ENCODE measurements at places on chromosomes 6 and 20.

DNA sequence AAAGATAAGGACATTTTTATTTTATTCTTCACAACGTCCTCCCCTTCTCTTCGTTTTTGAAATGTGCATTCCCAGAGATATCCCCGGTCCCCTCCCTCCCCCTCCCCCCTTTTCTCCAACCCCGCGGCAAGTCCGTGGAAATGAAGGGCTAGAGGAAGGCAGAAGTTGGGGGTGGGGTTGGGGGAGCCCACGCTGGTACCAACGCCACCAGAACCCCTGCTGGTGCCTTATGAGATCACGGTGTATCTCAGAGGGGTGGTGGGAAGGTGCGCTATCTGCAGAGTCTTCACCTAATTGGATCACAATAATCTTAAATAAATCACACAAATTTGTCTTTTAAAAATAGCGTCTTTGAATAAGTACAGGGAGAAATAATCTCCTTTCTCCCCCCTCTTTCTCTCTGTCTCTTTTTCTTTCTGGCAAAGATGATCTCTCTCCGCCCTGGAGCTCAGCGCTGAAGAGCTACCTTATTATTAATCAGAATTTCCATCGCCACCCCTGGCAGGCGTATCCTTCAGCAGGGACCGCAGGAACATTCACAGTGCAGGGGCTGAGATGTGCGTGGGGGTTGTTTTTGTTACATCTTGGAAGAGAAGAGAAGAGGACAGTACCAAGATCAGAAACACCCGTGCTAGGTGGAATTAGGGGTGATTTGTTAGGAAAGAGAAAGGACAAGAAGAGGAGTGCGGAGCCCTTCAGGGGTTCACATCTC, 915 bp downstream of the CLVS2 start:
- H3K27me3 ChIP-seq: peaks cover 23% of the 10 kb centered on the region
- no peaks in the 10 kb centered on the region for H3K36me3 ChIP-seq
- no peak overlapping the region for H3K4me3 ChIP-seq
- H3K27ac ChIP-seq: no peak overlapping the region
- H3K4me1 ChIP-seq: no peaks in the 10 kb centered on the region
- no peak for DNase-seq

DNA sequence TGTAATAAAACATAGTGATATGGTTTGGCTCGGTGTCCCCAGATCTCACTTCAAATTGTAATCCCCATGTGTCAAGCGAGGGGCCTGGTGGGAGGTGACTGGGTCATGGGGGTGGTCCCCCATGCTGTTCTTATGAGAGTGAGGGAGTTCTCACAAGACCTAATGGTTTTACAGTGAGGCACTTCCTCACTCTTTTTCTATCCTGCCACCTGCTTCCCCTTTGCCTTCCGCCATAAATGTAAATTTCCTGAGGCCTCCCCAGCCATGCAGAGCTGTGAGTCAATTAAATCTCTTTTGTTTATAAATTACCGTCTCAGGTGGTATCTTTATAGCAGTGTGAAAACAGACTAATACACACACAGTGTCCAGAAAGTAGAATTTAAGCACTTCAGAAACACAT, 78.5 kb downstream of the REPS1 start:
- no peaks in the 10 kb centered on the region for H3K4me1 ChIP-seq
- no peaks in the 10 kb centered on the region for H3K27me3 ChIP-seq
- no peak overlapping the region for H3K27ac ChIP-seq
- peaks cover 17% of the 10 kb centered on the region for H3K36me3 ChIP-seq
- no peak overlapping the region for H3K4me3 ChIP-seq

DNA sequence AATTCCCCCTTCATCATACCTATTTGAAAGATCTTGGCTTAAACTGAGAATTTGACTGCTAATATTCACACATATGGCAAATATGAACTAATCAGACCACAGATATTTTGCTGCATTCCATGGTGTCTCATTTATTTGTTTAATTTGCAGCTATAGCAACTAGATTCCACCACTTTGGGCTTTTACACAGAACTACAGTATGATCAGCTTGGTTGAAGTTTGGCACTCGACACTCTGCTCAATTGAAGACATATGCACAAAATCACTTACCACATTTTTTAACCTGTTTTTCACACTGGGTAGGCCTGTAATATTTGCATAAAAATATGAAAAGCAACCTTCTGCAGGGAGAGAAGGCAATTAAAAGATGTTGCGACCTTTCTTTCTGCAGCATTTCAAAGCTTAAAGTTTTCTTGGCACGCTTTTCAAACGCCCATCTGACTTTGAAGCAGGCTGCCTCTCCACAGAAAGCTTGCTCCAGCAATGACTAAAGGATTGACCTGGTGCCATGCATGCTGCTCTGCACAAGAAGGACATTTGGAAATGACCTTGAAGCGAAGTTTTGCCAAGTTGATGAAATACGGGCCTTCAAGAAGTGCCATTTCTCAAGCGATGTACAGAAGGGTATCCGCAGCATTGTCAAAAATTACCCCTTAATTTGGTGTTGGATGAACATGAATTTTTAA, 126.7 kb downstream of the AIG1 start:
- H3K27ac ChIP-seq: no peak overlapping the region
- DNase-seq: no peak
- no peaks in the 10 kb centered on the region for H3K4me1 ChIP-seq

DNA sequence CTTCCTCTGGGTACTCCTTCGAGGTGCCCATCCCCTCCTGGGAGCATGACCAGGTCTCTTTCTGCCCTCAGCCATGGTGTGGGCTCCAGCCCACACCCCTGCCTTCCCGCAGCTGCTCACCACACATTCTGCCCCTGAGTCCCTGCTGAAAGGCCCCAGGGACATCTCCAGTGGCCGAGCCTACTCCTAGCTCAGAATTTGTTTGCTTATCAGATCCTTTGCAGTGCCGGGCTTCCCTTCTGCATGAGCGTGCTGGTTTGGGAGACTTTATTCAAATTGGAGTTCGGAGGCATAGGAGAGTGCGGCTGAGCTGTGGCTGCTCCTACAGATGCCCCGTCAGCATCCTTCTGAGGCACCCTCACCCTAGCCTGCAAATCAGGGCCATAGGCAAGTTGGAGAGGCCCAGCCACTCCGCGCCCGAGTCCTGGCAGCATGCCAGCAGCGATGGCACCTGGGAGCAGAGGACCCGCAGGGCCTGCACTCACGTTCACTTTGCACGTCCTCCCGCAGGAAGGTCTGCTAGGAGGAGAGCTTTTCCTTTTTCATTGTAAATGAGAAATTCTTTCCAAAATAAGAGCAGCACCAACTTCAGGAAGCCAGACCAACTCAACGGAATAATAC, 327.3 kb downstream of the QKI start:
- no peak overlapping the region for H3K4me3 ChIP-seq
- no peaks in the 10 kb centered on the region for H3K36me3 ChIP-seq
- H3K4me1 ChIP-seq: no peaks in the 10 kb centered on the region
- no peaks in the 10 kb centered on the region for H3K27me3 ChIP-seq

- no peaks in the 10 kb centered on the region for H3K36me3 ChIP-seq
- no peaks in the 10 kb centered on the region for H3K4me1 ChIP-seq
- H3K27me3 ChIP-seq: no peaks in the 10 kb centered on the region
- H3K27ac ChIP-seq: no peak overlapping the region
- no peak for DNase-seq
Measured at GRCh38 chr6:12679341-12679740, 37.2 kb upstream of the PHACTR1 start.

DNA sequence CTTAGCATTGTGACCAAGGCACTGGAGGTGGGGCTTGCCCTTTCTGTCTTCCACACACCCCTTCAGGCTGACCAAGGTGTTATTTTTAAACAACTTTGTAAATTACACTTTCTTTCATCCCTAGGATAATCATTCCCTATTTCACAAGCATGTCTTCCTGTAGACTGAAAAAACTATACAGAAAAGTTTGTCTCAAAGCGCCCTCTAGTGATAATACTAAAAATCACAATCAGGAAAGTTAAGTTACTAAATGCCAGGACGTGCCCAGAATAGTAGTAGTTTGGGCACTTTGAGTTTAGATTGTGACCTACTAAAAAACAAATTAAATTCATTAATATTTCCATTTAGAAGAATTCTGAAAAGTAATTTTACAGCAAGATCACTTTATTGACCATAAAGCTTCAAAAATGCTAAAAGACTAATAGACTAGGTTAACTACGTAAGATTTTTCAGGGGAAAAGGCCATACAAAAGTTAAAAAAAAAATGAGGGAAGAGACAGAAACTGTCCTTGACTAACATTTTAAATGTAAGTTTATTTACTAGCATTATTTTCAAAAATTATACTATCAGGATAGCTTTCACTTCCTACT, 123.3 kb upstream of the DUSP22 start:
- H3K36me3 ChIP-seq: no peaks in the 10 kb centered on the region
- H3K4me3 ChIP-seq: no peak overlapping the region
- no peak overlapping the region for H3K27ac ChIP-seq
- DNase-seq: no peak

DNA sequence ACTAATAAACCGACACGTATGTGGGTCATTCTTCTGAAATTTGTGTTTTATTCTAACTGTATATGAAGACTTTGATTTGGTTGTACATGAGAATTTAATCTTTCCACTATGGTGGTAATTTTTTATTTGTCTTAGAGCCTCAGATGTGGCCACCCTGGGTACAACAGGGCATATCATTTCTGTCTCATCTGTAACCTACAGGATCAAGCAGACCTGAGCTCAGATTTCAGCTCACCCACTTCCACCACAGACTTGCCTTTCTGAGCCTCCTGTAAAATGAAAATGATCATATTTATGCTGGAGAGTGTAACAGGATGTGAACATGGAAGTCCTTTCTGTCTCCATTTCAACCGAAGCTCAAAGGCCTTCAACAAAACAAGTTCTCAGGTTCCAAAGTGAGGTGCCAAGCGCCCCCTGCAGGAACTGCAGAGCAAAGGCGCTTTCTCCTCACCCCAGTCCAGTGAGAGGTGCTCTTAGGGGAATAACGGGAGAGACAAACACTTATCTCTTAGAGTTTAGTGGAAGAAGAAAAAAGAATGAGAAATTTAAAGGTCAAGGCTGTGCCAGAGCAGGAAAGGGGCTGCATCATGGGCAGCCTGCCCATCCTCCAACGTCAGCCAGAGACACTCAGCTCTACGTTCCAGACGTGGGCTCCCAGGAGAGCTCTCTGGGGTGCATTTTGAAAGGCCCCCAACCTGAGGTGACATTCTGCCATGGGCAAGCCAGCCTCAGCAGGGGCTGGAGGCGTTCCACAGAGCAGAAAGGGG, 23.0 kb upstream of the CD24 start:
- peaks cover 6% of the 10 kb centered on the region for H3K4me1 ChIP-seq
- no peaks in the 10 kb centered on the region for H3K36me3 ChIP-seq
- peaks cover 3% of the 10 kb centered on the region for H3K27me3 ChIP-seq

DNA sequence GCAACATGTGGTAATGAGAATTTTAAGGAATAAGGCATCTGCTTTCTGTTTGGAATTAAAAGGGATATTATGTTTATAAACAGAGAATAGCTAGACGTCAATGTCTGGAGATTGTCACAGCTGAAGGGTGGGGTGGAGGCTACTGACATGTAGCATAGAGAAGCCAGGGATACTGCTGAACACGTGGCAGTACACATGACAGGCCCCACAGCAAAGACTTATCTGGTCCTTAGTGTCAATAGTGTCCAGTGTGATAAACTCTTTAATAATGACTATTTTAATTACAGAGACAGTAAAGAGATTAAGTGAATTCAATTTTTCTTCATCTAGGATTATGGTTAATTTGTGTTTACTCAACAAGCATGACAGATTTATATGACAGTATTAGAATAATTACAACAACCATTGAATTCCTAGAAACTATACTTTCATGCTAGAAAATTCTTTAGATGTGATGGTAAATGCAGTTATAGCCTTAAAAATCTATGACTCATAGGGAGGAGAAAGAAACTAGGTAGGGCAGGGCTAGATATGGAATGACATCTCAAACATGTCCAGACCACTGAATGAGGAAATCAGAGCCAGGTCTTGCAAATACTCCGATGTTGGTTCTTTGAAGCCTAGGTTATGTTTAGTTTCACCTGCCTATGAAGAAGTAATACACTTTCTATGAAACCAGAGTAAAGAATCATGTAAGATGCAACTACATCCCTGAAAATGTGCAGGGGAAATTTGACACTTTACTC, 399.5 kb downstream of the PHF3 start:
- H3K4me3 ChIP-seq: no peak overlapping the region
- H3K27me3 ChIP-seq: no peaks in the 10 kb centered on the region
- no peaks in the 10 kb centered on the region for H3K4me1 ChIP-seq
- DNase-seq: no peak
- H3K36me3 ChIP-seq: no peaks in the 10 kb centered on the region

GRCh38 chr6:11155589-11155988, 44.1 kb upstream of the ERVFRD-1 start:
- H3K27ac ChIP-seq: no peak overlapping the region
- no peaks in the 10 kb centered on the region for H3K27me3 ChIP-seq
- no peaks in the 10 kb centered on the region for H3K36me3 ChIP-seq
- no peak overlapping the region for H3K4me3 ChIP-seq

DNA sequence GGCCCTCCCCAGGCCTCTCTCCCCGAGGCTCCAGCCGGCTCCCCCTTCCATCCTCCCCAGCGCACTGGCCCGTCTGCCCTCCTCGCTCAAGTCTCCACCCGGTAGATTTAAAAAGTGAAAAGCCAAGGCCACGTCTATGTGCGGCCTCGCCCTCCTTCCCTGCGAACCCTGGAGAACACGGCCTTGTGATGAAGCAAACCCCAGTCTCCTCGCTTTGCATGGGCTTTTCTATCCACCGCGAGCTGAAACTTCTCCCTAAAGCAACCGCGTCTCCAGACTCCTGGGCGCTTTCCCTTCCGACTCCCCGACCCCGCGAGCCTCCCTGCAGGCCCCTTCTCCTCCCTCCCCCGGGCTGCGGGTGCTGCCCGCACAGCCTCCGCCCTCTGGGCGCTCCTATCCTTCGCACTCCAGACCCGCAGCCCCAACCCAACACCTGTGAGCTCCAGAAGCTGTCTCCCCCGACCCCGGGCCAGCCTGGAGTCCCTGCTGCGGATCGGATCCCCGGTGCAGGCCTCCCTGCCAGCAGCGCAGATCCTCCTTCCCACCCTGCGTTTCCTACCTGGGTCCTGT, 265.2 kb upstream of the QKI start:
- no peak for DNase-seq
- H3K4me3 ChIP-seq: no peak overlapping the region
- peaks cover 2% of the 10 kb centered on the region for H3K27me3 ChIP-seq
- no peaks in the 10 kb centered on the region for H3K4me1 ChIP-seq

DNA sequence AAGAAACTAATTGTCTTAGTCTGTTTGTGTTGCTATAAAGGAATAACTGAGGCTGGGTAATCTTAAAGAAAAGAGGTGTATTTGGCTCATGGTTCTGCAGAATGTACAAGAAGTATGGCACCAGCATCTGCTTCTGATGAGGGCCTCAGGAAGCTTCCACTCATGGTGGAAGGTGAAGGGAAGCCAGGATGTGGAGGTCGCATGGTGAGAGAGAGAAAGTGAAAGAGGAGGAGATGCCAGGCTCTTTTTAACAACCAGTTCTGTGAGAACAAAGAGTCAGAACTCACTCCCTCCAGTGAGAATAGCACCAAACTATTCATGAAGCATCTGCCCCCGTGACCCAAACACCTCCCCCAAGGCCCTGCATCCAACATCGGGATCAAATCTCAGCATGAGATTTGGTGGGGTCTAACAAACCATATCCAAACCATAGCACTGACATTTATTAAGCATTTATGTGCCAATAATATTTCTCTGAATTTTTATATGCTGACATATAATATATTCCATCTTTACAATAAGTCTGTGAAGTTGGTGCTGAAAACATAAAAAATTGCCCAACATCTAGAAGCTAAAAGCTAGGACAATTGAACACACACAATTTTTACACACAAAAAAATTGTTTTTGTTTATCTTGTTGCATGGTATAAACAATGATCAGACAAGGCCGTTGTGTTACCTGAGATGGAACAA, 29.2 kb upstream of the BTN3A2 start:
- H3K36me3 ChIP-seq: no peaks in the 10 kb centered on the region
- peaks cover 12% of the 10 kb centered on the region for H3K27me3 ChIP-seq

GRCh38 chr6:151088963-151089362, 150.8 kb upstream of the AKAP12 start:
- no peaks in the 10 kb centered on the region for H3K36me3 ChIP-seq
- no peak overlapping the region for H3K27ac ChIP-seq
- no peaks in the 10 kb centered on the region for H3K27me3 ChIP-seq

All from T-cell (primary cell).